ENCODE measurements at places on chromosomes 3 and 15.

DNA sequence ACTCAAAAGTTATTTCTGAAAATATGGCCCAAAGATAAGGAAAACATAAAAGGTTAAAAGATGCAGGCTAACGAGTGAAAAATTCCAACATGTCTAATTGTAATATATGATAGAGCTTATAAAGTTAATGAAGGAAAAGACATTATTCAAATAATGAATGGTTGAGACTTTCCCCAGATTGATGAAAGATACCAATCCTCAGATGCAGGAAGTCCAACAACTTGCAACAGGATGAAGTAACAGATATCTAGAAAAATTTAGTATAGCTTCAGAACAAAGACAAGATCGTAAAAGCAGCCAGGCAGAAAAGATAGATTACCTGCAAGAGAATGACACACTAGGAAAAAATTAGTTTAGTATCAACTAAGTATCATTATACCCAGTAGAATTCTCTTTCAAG, 546.4 kb upstream of the PPP2R3A start:
- no peak for DNase-seq

- DNase-seq, result no peak
Observed at GRCh38 chr3:195249858-195250464, 21.0 kb downstream of the XXYLT1 start.

GRCh38 chr15:75578948-75579920, at the start of gene PTPN9:
PTPN9 (minus strand) TSS chr15:75579315; CDS start chr15:75578776, 539 bp downstream.
- peak; percentile 80 for DNase-seq

DNA sequence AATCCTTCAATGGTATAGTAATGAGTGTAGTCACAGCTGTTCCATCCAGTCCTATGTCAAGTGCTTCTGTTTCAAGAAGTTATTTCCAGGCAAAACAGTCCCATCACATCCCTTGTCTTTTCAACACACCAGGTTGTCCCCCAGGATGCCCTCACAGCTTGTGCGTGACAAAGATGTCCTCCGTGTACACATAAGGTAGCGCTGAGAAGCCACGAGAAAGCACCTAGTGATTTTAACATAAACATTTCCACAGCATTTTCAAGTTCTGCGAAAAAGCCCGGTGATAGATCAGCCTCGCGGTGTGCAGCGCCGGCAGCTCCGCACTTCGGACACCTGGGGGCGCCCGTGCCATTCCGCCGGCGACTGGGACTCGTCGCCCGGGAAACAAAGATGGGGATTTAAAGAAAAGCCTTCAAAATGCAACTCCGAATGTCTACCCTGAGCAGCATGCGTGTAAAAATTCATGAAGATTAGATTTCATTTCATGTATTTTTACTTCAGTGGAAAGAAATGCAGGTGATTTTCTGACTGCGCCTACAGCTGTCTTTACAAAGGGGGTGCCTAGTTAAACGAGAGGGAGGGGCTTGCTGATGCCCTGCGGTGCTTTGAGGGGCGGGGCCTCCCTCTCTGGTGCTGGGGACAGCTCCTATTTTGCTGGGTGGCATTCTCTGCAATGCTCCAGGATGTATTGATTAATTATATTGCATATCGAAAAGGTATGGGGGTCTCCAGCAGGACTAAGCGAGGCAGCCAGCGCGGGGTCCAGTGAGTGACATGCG, 49.9 kb downstream of the KY start:
- DNase-seq, result peak; percentile 62

DNA sequence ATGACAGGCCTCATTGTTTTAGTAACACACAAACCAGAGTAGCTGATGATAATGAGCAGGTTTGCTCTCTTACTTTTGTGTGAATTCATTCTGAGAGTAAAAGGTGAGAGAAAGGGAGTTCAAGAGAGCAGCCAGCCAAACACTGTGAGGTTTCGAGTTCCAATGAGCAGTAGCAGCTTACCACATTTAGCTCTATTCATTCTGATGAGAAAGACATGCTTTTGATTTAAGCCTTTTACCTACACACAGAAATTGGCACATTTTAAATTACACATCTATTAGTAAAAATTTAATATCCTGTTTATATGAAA, 28.0 kb downstream of the GLDN start:
- DNase-seq, result no peak

GRCh38 chr3:4845882-4846281, 133.4 kb upstream of the BHLHE40 start:
- no peak for DNase-seq

DNA sequence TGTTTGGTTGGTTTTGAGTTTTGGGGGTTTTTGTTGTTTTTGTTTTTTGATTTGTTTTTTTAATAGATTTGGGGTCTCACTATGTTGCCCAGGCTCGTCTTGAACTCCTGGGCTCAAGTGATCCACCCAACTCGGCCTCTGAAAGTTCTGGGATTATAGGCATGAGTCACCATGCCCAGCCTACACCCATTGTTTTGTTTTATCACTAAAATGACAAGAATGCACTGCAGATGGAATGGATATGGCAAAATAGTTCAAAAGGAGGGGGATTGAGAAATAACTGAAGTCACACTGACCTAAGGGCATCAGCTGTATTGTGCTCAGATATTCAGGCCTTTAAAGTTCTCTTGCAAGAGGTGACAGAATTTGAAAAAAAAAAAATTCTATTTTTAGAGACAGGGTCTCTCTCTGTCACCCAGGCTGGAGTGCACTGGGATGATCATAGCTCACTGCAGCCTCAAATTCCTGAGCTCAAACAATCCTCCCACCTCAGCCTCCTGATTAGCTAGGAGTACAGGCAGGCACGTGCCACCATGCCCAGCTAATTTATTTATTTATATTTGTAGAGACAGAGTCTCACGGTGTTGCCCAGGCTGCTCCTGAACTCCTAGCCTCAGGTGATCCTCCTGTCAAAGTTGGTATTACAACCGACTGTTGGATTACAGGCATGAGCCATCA, 4.4 kb upstream of the RASA2 start:
- DNase-seq, result peak; percentile 94

DNA sequence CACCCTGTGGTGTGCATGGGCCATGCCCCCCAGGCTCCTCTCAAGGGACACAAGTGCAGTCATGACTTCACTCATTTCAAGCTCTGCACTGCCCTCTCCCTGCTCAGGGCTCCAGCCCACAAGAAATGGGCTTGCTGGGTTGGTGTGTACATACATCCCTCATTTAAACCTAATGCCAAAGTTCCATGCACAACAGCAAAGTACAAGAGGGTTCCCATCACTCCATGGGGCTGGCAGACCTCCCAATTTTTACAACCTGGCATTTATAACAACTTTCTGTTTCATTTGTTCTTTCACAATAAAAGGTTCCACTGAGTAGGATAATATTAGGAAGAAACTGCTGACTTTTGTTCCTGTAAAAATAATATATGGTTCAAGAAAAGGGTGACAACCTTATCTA, 54.3 kb downstream of the HERC2 start:
- no peak for DNase-seq

DNA sequence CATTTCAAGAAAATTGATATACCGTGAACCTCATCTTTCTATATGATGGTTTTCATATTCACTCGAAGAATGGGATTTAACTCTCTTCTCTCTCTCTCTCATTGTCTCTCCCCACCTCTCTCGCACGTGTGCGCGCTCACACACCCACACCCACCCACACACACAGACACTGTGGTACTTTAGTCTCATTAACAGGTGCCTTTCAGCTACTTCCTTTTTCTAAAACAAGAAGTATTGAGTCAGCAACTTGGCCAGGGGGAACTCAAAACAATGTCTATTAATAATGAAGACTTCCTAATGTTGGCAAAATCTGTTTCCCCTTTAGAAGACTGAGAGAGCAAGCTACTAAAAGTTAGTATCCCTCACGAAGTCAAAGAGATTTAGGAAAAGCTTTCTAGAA, 150.7 kb downstream of the TMCO5A start:
- DNase-seq, result no peak

- peak; percentile 33 for DNase-seq
Observed at GRCh38 chr3:196227629-196228493, 11.5 kb downstream of the SLC51A start.

DNA sequence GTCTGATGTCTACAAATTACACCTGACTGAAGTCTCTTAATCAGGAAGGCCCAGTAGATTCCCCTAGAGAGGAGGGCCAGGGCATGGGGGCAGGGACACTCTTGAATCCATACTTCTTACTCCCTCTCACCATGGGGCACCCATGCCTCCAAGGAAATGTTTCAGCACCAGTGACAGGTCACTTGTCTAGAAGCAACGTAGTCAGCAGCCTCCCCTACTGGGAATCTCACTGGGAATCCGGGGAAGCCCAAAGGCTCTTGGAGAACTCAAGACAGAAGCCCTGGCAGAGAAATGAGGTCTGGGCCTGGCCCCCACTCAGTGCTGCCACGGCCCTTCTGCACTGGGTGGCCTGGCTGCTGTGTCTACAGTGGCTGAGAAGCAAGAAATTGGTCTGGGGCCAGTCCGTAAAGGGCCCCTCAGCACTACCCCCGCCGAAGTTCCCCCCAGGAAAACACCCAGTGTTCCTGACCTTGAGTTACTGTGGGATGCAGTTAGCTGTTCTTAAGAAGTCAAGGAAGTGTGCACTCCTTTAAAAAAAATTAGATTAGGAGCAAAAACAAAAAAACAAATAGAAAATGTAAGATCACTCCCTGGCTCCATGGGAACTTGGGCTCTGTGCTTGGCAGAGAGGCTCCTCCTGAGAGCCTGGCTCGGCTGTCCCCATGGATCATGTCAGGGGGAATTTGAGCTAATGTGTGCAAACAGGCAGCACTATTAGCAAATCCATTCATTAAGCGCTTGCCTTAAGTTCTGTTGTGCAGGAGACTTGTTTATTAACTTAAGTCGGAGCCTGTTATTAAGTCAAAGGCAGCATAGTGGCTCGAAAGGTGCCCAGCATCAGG, 5.4 kb upstream of the LINGO1 start:
- no peak for DNase-seq

GRCh38 chr3:147513785-147514184, 104.6 kb downstream of the ZIC1 start:
- DNase-seq, result no peak

GRCh38 chr3:12280357-12280806, 8.5 kb upstream of the PPARG start:
- DNase-seq, result no peak

DNA sequence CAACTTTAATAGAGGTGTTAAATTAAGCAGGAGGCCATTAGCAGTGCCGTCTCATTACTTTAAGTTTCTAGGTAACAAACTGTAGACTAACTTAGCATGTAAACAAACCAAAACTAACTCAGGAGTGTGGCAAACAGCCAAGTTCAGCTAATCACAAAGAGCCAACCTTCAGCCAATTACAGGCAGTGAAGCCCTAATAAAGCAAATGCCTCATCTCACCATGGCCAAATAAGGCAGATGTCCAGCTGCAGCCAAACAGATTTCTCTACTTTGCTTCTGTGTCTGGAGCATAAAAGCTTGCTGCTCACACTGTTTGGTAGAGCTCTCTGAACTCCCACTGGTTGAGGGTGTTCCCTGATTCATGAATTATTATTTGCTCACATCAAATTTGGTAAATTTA, 835.4 kb upstream of the GBE1 start:
- DNase-seq, result no peak

DNA sequence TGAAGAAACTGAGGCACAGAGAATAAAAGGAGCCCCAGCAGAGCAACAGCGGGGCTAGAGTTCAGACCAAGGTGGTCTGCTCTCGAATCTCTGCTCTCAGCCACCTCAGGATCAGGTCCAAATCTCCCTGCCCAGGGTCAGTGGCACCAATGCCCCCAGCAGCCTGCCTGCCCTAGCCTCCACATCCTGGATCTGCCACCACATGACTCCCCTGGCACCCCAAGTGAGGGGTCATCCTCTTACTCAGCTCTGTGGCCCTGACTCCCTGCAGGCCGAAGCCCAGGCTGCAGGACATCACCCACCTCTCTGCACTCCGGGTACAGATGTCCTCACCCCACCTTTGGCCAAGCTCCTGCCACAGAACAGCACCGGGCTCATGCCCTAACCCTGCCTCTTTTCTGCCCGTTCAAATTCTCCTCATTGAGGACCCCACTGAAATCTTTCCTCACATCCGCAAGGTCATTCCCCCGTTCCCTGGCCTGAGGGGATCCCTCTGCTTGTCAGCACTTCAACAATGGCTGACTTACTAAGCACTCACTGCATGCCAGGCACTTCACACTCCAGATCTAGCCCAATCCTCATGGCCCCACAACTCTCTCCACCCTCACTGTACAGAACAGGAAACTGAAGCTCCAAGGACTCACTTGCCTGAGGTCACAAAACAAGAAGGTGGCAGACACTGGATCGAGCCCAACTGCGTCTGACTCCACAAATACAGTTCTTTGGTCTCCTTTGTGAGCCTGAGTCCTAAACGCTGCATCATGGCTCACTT, 4.3 kb downstream of the PPIB start:
- DNase-seq, result no peak

DNA sequence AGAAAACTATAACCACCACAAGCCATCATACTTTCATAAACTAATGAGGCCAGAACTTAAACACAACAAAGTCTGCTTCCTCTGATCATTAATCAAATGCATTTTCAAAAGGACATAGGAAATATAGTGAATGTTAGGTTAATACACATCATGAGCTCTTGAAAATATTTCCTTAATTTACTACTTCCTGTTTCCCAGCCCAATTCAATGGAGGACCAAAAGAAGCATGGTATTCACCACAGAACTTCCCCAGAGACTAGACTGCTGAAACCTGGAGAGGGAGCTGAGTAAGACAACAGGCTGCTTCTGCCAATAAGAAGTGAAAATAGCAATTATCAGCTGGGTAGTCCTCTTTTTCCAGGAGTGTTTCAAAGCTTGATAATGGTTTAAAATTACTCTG, 250.3 kb downstream of the ULK4 start:
- DNase-seq, result peak; percentile 65

DNA sequence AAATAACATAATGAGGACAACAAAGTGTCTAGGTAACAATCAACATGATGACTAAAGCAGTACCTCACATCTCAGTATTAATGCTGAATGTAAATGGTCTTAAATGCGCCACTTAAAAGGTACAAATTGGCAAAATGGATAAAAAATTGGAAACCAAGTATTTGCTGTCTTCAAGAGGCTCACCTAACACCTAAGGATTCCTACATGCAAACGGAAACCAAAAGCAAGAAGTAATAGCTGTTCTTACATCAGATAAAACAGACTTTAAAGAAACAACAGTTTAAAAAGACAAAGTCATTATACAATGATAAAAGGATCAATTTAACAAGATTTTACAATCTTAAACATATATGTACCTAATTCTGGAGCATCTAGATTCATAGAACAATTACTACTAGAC, 22.5 kb downstream of the CSNK1G1 start:
- DNase-seq, result no peak

GRCh38 chr3:81470524-81471278, 290.7 kb downstream of the GBE1 start:
- DNase-seq, result no peak

DNA sequence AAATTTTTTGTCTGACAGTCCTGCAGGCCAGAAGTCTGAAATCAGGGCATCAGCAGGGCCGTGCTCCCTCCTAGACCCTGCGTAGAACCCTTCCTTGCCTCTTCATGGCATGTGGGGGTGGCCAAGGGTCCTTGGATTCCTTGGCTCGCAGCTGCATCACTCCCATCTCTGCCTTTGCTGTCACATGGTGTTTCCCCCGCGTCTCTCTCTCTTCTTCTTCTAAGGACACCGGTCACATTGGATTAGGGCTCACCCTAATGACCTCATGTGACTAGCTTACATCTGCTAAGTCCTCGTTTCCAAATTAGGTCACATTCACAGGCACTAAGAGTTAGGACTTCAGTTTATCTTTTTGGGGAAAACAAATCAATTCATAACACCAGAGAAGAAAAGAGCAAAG, 12.0 kb downstream of the SLCO3A1 start:
- no peak for DNase-seq

All from EL (cell line).